Caco-2 (cell line): ENCODE measurements at places on chromosomes 4 and X.

- DNase-seq = no peak
Measured at GRCh38 chr4:122244764-122245163, 92.6 kb downstream of the BLTP1 start.

DNA sequence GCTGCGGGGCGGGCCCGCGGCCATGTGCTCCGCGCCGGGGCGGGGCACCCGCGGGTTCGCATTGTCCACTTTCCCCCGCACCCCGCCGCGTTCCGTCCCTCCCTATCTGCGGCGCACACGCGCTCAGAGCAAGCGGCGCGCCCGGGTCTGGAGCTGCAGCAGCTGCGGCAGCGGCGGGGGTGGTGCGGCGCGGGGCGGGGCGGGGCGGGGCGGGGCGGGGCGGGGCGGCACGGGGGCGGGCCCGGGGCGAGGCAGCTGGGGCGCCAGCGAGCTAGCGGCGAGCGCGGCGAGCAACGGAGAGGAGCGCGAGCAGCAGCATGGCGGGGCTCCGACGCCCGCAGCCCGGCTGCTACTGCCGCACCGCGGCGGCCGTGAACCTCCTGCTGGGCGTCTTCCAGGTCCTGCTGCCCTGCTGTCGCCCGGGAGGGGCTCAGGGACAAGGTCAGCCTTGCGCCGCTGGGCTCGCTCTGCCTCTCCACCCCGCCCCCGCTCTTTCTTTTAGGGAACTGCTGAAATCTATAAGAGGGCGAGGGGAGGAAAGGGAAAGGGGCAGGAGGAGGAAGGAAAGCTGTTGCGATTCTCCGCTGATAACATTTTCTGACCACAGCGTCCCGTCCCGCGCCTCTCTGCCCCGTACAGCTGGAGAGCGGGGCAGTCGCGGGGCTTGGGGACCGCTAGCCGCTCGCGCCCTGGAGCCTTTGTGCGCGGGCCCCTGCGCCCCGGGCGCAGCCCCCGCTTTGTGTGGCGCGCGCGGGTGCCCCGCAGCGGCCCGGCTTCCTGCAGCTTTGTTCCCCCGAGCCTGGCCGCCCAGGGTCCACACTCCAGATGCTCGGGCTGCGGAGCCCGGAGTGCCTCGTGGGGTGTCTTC is at the start of gene TMEM131L:
TSS of gene TMEM131L (plus strand) at position 280 of the 868 bp plus-strand sequence. CDS start at position 318, 38 bp downstream.
- peak; percentile 78 for DNase-seq

- peak; percentile 53 for DNase-seq
Measured at GRCh38 chr4:140092094-140092851, 61.7 kb downstream of the MAML3 start.

DNA sequence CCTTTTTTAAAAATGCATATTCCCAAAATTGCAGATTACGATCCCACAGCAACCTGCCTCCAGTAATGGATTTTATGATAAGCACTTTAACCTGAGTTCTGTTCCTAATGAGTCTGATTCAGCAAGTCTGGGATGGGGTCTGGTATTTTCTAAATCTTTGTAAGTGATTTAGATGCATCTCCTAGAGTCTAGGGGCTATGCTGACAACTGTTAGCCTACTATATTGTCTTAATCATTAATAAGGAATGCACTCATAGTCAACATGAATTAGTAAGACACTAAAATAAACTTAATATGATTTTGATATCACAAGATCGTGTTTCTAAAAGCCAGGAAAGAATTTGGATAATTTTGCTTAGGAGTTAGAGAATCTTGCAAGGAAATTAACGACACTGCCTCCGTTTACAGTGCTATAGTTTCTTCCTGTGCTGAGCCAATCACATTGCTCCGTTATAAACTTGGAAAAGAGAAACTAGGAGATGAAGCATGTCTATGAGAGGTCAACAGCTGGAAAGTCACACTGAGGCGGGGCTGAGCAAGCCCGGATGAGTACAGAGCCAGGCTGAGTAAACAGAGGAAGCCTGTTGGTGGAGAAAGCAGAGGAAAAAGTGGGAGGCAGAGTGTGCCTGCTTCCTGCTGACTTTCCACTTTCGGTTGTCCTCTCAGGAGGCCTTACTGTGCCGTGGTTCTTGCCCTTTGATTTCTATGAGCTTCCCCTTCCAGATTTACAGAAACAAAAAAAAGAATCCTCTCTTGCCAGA is 5.4 kb downstream of the SCARB2 start:
- DNase-seq = peak; percentile 42

- DNase-seq = no peak
Measured at GRCh38 chr4:110007217-110007616, 94.5 kb downstream of the EGF start.

- no peak for DNase-seq
Measured at GRCh38 chrX:24063488-24063887, 8.7 kb downstream of the EIF2S3 start.

DNA sequence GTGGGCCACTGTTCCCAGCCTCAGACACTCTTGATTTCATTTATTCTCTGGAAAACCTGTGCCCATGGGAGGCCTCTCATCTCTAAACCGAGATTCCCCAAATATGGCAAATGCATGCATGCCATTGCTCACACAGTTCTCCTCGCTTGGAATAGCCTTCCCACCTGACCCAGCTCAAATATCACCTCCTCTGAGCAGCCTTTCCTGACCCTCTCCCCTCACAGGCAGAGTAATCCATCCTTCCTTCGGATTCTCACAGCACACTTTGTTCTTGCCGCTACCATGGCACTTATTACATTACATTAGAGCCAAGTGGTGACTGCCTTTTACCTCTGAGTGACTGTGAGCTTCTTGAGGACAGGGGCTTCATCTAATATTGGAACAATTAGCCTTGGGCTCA is 209.5 kb downstream of the HS6ST2 start:
- DNase-seq = no peak

DNA sequence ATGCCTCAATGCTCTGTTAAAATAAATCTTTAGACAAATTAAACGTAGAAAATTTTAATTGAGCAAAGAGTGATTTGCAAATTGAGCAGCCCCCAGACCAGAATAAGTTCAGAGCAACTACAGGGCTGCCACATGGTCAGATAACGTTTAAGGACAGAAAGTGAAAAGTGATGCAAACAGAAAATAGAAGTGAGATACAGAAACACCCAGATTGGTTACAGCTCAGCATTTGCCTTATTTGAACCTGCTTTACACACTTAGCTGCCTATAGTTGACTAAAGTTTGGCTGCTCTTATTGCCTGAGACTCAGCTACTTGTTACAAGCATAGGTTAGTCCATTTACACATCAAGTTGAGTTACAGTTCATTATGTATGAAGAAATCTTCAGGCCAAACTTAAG is 1800.8 kb upstream of the PCDH10 start:
- DNase-seq = no peak

GRCh38 chr4:78439328-78439727 is 112.2 kb upstream of the ANXA3 start:
- DNase-seq = no peak

DNA sequence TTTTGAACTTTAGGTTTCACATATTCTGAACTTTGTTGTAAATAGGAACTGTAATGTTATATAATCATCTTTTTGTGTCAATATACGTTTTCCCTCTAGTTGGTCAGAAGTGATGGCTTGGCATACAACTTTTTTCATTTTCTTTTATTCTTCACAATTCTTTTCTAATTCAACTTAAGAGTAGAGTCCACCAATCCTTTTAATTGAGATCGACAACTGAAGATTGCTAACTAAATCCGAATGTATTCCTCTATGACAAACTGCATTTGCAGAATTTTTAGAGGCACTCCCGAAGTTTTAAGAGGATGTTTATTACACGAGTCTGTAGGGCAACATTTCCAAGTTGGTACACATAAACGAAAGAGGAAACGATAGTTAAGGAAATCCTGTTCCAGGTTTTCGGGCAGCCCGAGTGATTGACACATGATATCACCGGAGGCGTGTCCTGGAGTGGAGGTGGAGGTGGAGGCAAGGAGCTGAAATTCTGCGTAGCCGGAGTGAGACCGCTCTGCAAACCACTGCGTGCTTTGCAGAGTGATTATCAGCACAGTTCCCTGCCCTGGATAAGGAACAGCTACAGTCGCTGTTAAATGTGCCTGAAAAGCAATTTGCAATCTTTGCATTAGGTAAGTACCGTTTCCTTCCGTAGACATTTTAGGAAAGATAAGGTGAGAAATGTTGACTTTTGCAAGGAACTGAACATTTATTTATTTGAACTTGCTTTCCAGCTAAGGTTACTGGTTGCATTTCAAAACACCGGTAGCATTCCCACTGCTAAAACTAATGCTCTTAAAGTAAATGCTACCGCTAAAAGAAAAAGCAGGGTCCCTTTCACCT is at the start of gene SPRY1:
TSS of gene SPRY1 (plus strand) at position 489 of the 837 bp plus-strand sequence. CDS start 4,797 bp downstream, outside the sequence.
- peak; percentile 92 for DNase-seq

DNA sequence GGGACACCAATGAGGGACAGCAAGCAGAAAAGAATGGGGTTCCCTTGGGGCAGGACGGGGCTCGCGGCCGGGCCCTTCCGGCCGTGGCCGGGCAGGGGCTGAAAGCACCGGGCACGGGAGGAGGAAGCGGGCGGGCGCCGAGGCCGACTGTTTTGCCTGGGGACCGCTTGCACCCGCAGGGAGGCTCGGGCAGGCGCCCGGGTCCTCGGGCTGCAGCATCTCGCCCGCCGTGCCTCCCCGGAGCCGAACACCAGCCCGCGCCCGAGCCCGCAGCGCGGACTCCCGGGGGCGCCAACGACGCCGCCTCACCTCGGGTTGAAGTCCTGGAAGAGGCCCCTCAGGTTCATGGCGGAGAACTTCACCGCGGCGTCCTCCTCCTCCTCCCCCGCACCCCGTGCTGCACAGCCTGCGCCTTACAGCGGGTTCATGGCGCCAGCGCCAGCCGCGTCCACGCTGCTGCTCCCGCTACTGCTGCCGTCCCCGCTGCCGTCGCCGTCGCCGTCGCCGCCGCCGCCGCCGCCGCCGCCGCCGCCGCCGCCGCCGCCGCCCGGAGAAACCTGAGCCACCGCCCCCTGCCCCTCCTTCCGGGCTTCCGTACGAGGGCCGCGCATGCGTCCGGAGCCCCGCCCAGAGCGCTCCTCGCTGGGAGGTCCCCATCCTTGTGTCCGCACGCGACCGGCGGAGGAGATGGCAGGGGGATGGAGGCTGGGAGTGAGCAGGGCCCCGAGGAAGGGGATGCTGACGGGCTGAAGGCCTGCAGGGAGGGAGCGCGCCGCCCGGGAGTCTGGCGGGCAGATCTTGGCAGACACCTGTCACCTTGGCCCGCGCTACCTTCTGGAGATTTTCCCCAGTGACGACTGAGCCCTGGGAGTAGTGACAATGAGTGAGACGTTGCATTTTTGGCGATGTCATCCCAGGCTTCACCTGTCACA is at the start of gene TMEM185A:
TSS of gene TMEM185A (minus strand) at position 559 of the 932 bp plus-strand sequence. CDS start at position 347, 212 bp downstream.
- DNase-seq = peak; percentile 62

DNA sequence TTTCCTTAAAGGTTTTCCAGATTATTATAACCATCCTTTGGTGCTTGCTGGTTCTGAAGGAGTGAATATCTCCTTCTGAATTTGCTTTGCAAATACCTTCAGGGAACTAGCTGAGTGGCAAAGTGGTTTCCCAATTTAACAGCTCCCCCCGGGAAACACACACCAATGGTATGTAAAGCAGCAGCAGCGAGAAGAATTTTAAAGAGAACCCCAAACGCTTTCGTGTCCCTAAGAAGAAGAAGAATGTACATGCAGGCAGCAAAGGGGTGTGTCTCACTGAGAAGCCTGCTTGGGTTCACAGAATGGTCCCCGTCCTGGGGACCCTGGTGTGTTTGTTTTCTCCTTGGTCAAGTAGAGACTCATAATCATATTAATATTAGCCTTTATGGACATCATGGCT is 4.2 kb upstream of the AKAP17A start:
- DNase-seq = no peak

DNA sequence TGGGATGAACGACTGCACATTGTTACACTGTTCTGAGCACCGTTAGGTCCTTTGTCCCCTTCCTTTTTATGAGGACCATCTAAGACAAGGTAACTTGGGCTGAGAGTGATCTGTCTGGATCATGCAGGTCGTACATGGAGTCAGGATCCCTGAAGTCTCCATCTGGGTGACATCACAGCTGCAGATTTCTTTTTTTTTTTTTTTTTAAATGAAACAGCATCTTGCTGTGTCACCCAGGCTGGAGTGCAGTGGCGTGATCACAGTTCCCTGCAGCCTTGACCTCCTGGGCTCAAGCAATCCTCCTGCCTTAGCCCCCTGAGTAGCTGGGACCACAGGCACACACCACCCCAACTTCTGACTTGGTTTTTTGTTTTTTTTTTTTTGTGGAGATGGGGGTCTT is 16.5 kb downstream of the SHROOM2 start:
- DNase-seq = no peak

GRCh38 chrX:11888421-11888820 is 130.4 kb downstream of the MSL3 start:
- no peak for DNase-seq

GRCh38 chr4:6372649-6373525 is 99.5 kb downstream of the PPP2R2C start:
- peak; percentile 50 for DNase-seq

- no peak for DNase-seq
Measured at GRCh38 chrX:15714529-15714928, 23.5 kb upstream of the CA5B start.

- DNase-seq = no peak
Measured at GRCh38 chr4:2241003-2241402, 918 bp downstream of the HAUS3 start.

DNA sequence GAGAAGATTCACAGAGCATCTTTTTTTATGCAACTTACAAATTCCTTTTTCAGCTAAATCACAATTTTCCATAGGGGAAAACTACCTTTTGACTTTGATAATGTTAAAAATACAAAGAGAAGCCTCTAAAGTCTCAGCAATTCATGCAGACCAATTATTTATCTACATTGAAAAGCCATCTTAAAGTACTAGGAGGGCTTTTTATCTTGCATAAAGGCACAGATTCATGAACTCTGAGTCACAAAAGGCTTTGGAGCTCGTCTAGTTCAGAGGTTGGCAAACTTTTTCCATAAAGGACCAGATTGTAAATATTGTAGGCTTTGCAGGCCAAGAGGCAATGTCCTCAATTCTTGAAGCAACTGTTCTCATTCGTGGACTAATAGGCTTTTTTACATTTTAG is 210.4 kb upstream of the HDX start:
- DNase-seq = no peak

GRCh38 chr4:150116506-150116905 is 38.3 kb downstream of the DCLK2 start:
- DNase-seq = no peak

GRCh38 chr4:42078184-42078801 is 74.2 kb downstream of the BEND4 start:
- no peak for DNase-seq

GRCh38 chr4:113221990-113222389 is 172.5 kb downstream of the ANK2 start:
- DNase-seq = no peak

DNA sequence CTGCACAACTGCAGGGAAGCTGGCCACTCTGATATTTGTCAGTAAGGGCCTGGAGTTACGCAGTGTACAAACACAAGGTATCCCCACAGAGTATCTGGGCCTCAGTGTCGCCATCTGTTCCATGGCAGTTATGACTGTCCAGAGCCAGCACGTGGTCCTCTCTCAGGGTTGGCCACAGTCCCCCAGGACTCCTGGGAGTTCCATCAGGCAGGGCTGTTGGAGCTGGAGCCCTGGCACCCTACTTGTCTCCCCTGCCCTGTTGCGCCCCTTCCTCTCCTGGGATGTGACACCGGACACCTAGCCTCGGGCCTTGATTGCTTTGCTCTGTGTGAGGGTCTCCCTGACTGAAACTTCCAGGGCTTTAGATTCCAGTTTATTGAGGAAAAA is 8.4 kb downstream of the HTRA3 start:
- no peak for DNase-seq
